ENCODE measurements at places on chromosomes 7 and 10. TPM values are rescaled to one million over a fixed set of nuclear protein-coding genes. Genes with fewer than 3 reads are reported as not detected.

Gene ZNF316
- total RNA-seq: 13.6 TPM

Gene LDB3
- 0.18 TPM for total RNA-seq

Gene DMBT1
- total RNA-seq: 0.24 TPM

Gene LRRD1
- not detected for total RNA-seq

Gene PIP
- total RNA-seq: 0.19 TPM

Gene PHKG1
- total RNA-seq: 0.49 TPM

Gene DDC
- 0.67 TPM for total RNA-seq

Gene LRRN3
- total RNA-seq: 0.02 TPM

Gene TAS2R3
- total RNA-seq: not detected

Gene MKI67
- total RNA-seq: 65.1 TPM

Gene SCART1
- total RNA-seq: 0.14 TPM

All from A549 treated with dexamethasone at 1 μM for 4 hours (cell line).